Stimulated activated CD4-positive, alpha-beta T cell treated with anti-CD3 and anti-CD28 coated beads, Interleukin-15, amount 100 ng/mL, for 48 hours (primary cell): ENCODE measurements at places on chromosomes 6 and 20.
A peak's percentile ranks its signal among the peaks of the same experiment; 100 is the strongest.

GRCh38 chr20:17714597-17714996 lies 14.8 kb downstream of the BANF2 start:
- DNase-seq = no peak

- no peak for DNase-seq
Measured at GRCh38 chr20:42155586-42155985, 537.4 kb upstream of the CHD6 start.

- no peak for DNase-seq
Measured at GRCh38 chr6:95318137-95318536, 259.2 kb upstream of the MANEA start.

GRCh38 chr20:23129266-23129665 lies 43.1 kb upstream of the CD93 start:
- no peak for DNase-seq

DNA sequence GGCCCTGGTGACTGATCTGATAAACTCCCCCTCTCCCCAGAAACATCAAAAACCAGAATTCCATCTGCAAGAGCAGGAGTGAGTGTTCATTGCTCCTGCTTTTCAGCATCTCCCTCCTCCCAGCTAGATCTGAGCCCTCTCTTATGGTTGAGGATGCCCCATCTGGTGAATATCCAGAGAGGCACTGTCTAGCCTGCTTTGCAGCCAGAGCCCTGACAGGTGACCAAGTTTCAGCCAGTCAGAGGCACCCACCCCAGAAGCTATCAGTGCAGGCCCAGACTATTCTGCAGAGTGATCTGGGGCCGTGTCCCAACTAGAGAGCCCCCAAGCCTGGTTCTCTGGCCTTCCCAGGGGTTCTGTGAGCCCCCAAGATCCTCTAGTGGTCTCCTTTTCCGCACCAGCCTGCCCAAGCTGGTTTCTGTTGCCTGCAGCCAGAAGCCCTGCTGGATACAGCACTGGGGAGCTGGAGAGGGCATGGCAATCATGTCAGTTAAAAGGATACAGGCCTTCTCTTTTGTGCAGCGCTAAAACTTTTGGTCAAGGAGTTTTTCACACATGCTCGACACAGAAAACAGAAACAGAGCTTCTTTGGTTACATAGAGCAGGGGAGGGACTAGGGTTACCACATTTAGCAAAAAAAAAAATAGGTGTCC lies 6.6 kb upstream of the BMP7 start:
- DNase-seq = no peak

DNA sequence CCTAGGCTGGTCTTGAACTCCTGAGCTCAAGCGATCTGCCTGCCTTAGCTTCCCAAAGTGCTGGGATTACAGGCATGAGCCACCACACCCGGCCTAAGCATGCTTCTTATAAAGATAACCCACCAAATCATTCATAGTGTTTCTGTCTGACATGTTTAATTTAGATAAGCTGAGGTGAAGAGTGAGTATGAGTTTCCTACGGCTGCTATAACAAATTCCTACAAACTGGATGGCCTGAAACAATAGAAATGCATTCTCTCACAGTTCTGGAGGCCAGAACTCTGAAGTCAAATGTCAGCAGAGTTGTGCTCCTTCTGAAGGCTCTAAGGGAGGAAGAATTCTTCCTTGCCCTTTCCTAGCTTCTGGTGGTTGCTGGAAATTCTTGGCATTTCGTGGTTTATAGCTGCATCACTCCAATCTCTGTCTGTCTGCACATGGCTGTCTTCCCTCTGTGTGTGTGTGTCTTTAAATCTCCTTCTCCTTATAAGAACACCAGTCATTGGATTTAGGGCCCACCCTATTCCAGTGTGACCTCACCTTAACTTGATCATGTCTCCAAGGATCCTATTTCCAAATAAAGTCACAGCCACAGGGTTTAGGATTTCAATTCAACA lies 29.9 kb downstream of the MAPK13 start:
- DNase-seq = no peak

- no peak for DNase-seq
Measured at GRCh38 chr6:5670811-5671561, 335.7 kb downstream of the NRN1 start.

DNA sequence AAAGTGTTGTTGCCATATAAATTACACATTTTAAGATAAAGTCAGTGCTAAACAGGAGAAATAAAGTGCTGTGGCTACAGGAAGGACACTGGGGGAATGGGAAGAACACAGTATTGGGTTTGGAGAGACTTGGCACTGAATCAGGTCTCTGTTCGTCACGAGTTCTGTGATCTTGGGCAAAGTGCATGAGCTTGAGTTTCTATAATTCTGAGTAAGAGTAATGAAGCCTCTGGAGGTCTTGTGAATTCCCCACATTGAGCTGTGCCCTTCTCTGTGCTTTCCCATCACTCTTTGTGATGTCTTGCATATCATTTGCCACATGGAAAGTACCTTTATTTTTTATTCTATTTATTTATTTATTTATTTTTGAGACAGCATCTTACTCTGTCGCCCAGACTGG lies 16.8 kb upstream of the EEF1A1 start:
- no peak for DNase-seq

- no peak for DNase-seq
Measured at GRCh38 chr6:55576811-55577210, 2.2 kb downstream of the HMGCLL1 start.

- no peak for DNase-seq
Measured at GRCh38 chr6:140058863-140059262, 684.4 kb upstream of the CITED2 start.

DNA sequence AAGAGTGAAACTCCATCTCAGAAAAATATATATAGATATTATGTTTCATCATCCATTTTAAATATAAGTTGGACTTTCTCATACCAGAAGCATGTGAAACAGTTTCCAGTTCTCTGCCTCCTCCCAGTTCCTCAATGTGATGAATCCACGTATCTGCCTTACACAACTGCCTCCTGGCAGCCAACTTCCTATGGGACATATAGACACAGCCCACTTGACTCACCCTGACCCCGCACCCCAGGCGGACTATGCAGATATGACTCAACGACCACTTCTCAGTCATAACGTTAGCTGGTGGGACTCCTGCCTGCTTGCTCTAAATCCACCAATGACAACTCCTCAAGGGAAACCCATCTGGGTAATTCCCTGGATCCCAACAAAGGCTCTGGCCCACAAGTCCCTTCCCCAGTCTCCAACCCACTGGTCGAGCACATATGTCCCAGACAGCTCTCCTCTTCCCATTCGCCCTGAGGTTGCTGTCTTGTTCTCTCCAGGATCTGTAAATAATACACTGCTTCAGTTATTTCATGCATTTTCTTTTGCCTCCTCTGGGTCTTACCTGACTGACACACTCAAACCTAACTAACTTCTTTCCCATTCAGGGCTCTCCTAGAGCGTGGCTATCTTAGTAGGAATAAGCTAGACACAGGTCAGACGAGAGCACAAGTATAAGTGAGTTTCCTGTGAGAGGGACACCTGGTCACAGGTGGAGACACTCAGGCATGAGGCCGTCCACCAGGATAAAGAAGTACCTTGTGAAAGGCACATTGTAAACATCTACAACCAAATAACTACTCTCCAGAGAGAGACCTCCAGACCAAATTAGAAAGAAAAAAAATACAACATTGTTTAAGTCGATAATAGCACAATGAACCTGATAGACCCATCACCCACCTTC lies 548.5 kb downstream of the CD83 start:
- peak; percentile 57 for DNase-seq
